ENCODE measurements at places on chromosomes 6 and 20. TPM values are rescaled to one million over a fixed set of nuclear protein-coding genes. Genes with fewer than 3 reads are reported as not detected.

GRCh38 chr6:164296411-164296810 lies 881.9 kb downstream of the QKI start:
- H3K4me3 ChIP-seq: no peak overlapping the region
- no peak for DNase-seq
- no peak overlapping the region for H3K27ac ChIP-seq
- no peaks in the 10 kb centered on the region for H3K4me1 ChIP-seq

Gene ZNF165
- polyA plus RNA-seq: 0.96 TPM

DNA sequence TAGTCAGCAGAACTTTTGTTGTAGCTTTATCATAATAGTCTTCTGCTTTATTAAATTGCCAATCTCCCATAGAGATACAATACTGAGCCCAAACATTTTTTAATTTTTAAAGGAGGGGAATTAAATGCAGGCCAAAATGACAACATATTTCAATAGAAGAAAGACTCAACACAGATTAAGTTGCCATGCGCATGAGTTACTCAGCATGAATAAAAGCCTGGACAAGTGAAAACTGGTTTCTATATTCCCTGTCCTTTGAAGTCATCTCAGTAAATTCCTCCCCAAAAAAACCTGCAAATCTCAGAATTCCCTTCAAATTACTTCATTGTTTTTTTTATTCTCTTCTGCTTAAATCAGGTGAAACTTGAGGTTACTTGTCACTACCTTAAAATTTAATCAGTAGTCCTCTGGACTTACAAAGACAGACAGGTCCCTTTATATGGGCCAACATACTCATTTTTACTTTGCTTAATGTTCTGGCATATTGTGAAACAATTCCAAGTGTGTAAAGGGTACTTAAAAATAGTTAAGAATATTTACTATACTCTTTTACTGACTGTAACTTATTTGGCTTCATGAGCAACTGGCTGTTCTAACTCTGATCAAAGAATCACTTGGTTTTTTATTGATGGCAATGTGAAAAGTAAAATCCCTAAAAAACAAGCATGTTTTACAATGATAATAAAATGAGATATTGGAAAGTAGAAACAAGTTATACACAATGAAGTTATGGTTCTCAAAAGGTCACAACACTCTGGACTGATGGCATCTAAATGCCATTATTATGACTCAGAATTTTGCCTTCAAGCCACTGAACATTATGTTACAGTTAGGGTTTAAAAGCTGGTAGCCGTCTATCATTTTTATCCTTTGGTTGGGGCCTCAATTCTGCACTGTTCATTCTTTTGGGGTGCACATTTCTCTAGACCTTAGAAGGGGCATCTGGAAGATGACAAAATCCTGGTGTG lies 49.9 kb upstream of the COL21A1 start:
- H3K4me1 ChIP-seq: no peaks in the 10 kb centered on the region
- H3K27me3 ChIP-seq: no peaks in the 10 kb centered on the region
- no peaks in the 10 kb centered on the region for H3K36me3 ChIP-seq

- H3K4me1 ChIP-seq: peaks cover 51% of the 10 kb centered on the region
- no peaks in the 10 kb centered on the region for H3K36me3 ChIP-seq
- no peaks in the 10 kb centered on the region for H3K27me3 ChIP-seq
- H3K27ac ChIP-seq: no peak overlapping the region
- no peak overlapping the region for H3K4me3 ChIP-seq
Measured at GRCh38 chr6:45494416-45495135, 116.8 kb upstream of the SUPT3H start.

DNA sequence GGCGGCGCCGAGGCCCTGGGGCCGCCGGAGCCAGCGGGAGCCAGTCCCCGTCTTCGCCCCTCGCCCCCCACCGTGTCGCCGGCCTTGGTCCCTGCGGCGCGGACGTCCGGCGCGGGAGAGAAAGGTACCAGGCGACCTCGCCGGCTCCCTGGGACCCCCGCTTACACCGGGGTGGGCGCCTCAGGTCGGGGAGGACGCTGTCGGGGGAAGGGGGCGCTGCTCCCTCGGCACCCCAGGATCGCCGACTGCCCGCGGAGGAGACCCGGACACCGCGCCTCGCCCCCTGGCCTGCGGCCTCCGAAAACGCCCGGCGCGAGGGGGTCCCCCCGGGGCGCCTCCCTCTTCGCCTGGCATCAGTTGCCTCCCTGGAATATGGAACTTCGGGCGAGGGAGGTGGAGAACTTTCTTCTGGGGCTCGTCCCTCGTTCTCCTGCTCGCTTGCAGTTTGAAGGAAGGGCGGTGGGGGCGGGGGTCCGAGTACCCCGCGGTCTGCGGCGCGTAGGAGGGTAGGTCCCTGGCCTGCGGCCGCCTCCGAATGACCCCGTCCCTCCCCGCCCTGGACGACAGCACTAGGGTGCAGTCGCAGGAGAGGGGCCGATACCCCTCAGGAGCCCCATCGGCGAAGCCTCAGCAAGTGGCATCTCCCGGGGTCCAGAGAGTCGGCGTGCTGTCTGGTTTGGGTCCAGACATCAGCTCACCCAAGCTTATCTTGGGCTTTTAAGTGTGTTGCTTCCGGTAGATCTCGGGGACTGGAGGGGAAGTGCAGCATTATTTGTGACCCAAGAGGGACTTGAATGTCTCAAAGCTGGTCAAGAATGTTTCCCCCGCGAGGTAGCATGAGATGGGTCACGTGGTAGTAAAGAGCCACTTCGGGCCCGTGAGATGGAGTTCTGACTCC lies 549 bp downstream of the ANKRD6 start:
- no peaks in the 10 kb centered on the region for H3K27me3 ChIP-seq
- peaks cover 10% of the 10 kb centered on the region for H3K4me1 ChIP-seq
- peak overlapping the region; percentile 44 for H3K4me3 ChIP-seq
- peak overlapping the region; percentile 37 for H3K27ac ChIP-seq
- DNase-seq: peak; percentile 48

GRCh38 chr6:40907198-40907701 lies 131.8 kb downstream of the UNC5CL start:
- H3K27me3 ChIP-seq: no peaks in the 10 kb centered on the region
- no peak overlapping the region for H3K27ac ChIP-seq
- no peaks in the 10 kb centered on the region for H3K4me1 ChIP-seq
- no peaks in the 10 kb centered on the region for H3K36me3 ChIP-seq
- no peak overlapping the region for H3K4me3 ChIP-seq

- H3K4me1 ChIP-seq: peaks cover 17% of the 10 kb centered on the region
- no peaks in the 10 kb centered on the region for H3K27me3 ChIP-seq
- no peak overlapping the region for H3K4me3 ChIP-seq
Measured at GRCh38 chr20:21411725-21412124, 14.4 kb upstream of the NKX2-4 start.

Gene MOCS1
- 0.11 TPM for polyA plus RNA-seq

Gene TCFL5
- polyA plus RNA-seq: 0.52 TPM

Gene GRM1
- not detected for polyA plus RNA-seq

DNA sequence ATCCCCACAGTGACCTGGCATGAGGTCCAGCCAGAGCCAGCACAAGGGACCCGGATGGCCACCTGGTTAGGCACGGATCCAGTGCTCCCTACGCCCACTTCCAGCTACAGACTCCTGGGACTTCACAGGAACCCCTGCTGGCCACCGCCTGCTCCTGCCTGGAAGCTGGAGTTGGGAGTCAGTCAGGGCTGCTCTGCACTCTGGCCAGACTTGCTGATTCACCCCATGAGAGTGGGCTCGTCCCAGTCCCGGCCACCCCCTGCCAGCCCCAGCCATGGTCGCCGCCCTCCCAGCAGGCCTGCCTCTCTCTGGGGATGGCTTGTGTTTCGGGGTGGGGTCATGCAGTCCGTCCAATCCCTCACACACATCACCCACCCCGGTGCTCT lies 125.8 kb downstream of the DLL1 start:
- no peaks in the 10 kb centered on the region for H3K36me3 ChIP-seq
- no peaks in the 10 kb centered on the region for H3K27me3 ChIP-seq
- H3K4me3 ChIP-seq: no peak overlapping the region

DNA sequence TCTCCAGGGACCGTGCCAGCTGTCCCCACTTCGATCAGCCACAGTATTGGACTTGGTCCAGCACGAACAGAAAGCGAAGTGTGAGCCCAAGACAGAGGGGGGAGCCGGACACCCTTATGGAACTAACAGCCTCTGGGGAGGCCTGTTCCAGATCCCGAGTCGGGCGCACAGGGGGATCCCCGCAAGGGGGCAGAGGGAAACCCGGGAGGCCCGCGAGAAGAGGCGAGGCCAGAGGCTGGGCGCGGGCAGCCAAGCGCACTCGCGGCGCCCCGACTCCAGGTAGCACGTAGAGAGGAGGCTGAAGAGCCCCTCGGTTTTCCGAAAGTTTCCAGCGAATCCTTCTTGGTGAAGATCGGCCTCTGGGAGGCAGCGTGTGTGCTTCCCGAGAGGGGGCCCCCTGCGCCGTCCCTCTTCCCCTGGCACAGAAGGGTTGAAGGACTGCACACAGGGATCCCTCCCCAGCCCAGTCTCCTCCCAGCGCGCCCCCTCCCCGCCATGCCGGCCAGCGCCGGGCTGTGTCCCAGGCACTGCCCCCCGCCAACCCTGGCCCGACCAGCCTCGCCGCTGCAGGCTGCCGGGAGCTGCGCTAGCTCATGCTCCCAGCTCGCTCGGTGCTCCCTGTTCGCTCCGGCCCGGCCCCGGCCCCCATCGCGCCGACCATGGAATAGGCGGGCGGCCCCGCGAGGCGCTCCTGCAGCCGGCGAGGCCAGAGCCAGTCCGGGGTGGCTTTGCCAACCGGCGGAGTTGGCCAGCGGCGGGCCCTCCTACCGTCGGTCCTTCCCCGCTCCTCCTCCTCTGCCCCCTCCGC lies 577 bp upstream of the SLC24A3 start:
- H3K27me3 ChIP-seq: no peaks in the 10 kb centered on the region
- no peaks in the 10 kb centered on the region for H3K36me3 ChIP-seq
- no peak overlapping the region for H3K4me3 ChIP-seq
- no peaks in the 10 kb centered on the region for H3K4me1 ChIP-seq

DNA sequence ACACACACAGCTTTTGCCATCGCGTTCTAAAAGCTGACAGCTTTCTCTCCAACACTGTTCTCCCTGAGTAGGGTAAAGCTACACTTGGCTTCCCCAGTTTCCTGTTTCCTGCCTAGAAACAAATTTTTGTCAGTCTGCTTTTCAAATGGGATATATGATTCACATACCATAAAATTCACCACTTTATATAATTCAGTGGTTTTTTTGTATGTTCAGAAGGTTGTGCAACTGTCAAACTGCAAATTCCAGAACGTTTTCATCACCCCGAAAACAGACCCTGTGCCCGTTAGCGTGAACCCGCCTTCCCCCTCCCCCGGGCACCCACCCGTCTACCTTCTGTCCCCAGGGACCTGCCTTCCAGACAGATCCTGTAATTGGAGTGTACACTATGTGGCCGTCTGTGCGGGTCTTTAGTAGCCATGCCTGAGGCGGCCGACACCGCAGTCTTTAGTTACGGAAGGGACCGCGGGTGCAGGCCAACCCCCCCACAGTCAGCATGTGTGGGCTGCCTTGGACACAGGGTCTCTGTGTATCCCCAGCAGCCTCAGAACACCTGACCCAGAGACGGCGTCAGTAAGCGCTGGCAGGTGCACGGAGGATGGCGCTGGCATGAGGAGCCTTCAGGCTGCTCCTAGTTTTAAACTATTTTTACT lies 16.6 kb downstream of the HRH3 start:
- no peak for DNase-seq
- no peaks in the 10 kb centered on the region for H3K27me3 ChIP-seq
- H3K27ac ChIP-seq: no peak overlapping the region
- no peaks in the 10 kb centered on the region for H3K4me1 ChIP-seq

DNA sequence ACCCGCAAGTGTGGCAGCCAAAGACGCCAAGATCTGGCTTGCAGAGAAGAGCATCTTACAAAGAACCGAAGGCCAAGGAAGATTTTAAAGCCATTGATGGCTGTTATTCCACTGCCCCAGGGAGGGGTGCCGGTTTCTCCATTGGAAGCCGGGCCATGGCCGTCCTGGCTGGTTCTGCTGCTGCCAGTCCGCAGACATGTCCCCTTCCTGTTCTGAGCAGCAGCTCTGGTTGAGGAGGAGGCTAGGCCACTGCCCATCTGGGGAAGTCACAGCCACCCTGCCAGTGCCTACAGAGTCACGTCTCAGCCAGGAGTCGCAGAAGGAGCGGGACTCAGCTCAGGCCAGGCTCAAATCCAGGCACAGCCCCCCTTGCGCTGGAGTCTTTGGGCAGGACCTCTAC lies 42.6 kb upstream of the MRGBP start:
- H3K27me3 ChIP-seq: no peaks in the 10 kb centered on the region
- no peaks in the 10 kb centered on the region for H3K4me1 ChIP-seq
- no peak for DNase-seq
- H3K36me3 ChIP-seq: no peaks in the 10 kb centered on the region
- no peak overlapping the region for H3K4me3 ChIP-seq
- H3K27ac ChIP-seq: no peak overlapping the region

DNA sequence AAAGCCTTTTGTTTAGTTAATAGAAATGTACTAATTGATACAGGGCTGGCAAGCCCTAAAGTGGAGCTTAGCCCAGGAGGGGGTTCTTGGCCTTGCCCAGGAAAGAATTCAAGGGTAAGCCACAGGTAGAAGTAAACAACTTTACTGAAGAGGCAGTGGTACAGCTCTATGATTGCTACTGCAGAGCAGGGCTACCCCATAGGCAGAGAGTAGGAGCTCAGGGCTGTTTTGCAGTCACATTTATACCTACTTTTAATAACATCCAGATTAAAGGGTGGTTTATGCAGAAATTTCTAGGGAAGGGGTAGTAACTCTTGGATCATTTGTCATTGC lies 680.4 kb upstream of the GJE1 start:
- H3K27me3 ChIP-seq: no peaks in the 10 kb centered on the region
- no peak for DNase-seq
- no peaks in the 10 kb centered on the region for H3K36me3 ChIP-seq

DNA sequence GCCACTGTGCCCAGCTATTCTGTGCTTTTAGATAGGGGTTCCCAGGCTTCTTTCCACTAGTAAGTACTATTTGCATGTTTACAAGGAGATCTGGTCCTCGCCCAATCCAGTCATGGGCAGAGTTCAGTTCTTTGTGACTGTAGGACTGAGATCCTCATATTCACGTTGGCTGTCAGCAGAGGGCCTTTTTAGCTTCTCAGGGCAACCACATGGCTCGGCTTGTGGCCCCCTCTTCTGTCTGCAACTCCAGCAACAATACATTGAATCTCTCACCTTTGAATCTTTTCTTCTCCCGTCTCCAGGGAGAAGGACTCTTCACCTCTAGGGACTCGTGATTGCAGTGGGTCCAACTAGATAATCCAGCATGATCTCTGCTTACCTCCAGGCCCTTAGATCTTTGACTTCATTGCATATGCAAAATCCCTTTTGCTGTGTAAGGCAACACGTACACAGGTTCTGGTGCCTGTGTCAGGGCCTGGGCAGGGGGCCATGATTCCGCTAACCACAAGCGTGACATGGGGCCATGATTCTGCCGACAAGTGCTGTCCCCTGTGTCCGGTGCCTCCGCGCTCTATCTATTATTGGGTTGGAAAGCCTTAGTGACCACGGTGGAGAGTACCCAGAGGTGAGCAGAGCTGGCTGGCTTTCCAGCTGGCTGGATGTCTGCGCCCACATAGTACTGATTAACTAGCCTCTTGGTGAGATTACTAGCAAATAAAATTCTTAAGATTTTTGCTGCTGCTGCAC lies 5.1 kb downstream of the CCR6 start:
- H3K27ac ChIP-seq: no peak overlapping the region
- H3K36me3 ChIP-seq: peaks cover 4% of the 10 kb centered on the region
- no peaks in the 10 kb centered on the region for H3K27me3 ChIP-seq
- DNase-seq: no peak
- H3K4me1 ChIP-seq: peaks cover 87% of the 10 kb centered on the region

Gene SPATA25
- polyA plus RNA-seq: not detected

GRCh38 chr20:17896193-17896723 lies 72.3 kb downstream of the SNX5 start:
- no peak for DNase-seq
- no peak overlapping the region for H3K27ac ChIP-seq
- no peaks in the 10 kb centered on the region for H3K36me3 ChIP-seq
- H3K27me3 ChIP-seq: no peaks in the 10 kb centered on the region
- no peaks in the 10 kb centered on the region for H3K4me1 ChIP-seq

Gene BMP7
- not detected for polyA plus RNA-seq
